Activated naive CD8-positive, alpha-beta T cell treated with anti-CD3 and anti-CD28 coated beads, Interleukin-2, amount 50 U/mL, for 16 hours (primary cell): ENCODE measurements at places on chromosomes 6 and 20.

DNA sequence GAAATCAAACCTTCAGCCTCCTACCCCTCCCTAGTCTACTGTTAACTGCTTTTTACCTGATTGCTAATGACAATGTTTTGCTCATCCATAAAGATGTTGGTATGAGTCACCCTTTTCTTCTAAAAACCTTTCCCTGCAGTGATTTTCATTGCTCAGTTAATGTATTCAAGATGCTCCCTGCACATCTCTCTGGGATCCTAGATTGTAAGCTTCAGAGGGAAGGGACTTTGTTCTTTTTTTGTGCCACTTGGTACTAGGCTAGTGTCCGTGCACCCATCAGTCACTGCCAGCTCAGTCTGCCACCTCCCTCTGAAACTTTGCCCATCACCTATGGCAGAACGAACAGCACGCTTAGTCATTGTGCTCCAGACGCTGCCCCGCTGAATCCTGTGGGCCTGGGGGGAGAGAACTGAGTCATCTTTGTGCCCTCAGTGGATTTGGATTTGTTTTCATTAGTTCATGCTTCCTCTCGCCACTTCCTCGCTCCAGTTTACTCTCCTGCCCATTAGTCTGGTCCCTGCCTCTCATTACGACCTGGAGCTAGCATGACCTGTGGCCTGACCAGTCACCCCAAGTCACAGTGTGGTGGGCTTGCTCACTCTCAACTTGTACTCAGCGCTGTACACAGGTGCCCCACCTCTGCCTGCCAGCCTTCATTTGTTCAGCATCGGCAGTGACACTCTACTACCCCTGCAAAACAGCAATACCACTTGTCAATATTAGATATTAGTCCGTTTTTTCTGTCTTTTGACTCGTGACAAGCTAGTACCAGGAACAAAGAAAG, 78.0 kb upstream of the TMEM181 start:
- no peak for DNase-seq

DNA sequence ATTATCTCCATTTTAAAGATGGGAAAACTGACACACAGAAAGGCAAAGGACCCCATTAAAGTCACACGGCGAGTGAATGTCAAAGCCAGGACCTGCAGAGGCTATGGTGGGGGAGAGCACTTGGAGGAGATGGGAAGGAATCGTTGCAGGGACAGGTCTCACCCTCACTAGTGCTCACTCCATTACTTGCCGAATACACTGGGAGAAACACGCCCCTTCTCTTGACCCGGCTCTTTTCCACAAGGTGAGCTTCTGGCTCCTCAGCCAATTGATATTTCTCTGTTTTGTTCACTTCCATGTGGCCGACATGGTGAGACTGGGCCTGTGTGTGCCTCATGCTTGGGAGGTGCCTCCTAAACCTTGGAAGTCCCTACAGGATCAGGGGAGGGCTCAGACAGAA, 117.8 kb upstream of the KCNG1 start:
- DNase-seq = no peak

DNA sequence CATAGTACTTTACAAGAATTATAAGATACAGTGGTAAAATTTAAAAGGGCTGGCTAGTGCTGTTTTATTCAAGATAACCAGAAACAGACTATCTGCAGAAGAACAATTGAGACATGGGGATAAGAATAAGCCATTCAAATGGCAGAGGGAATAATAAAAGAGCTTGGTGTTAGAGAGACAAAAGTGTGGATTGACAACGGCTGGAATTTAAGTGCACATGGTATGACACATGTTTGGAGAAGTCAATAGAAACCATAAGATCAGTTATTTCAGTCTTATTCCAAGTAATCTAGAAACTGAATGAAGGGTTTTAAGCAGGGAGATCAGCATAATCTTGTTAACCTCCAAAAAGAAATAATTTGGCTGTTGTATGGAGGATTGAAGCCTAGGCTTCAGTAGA, 1205.5 kb upstream of the CITED2 start:
- no peak for DNase-seq

- no peak for DNase-seq
Measured at GRCh38 chr6:148497257-148497656, 154.6 kb downstream of the SASH1 start.

DNA sequence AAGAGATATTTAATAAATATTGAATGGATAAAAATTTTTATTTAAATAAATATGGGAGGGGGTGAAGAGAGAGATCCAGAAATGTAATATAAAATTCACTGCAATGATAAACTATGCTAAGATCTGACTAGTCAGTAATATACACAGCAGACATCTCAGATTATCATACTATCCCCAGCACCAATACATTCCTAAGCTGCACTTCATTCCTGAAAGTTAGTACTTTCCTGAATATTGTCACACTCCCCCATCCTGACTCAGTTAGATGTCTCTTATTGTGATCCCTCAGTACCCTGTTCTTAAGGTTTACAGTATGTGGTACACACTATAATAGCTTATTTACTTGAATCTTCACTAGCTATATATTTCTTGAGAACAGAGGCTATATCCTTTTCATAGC, 88.3 kb upstream of the KCNQ5 start:
- no peak for DNase-seq

DNA sequence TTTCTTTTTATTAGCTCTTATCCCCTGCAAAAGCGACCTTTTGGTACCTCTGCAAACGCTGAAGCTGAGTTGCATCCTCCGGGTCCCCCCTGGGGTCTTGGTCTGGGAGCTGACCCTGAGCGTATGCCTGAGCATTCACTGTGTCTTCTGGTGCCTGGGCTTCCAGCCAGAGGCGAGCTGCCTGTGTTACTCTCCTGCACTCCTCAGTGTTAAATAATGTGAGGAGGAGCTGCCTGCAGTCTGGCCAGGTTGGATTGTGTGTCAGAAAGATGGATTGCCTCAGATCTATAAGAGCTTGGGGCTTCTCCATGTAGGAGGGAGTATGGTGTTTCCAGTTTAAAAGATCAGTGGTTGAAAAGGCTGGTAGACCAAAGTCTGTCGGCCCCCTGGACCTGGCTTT, 8.7 kb upstream of the GMPR start:
- DNase-seq = no peak

- DNase-seq = no peak
Measured at GRCh38 chr20:57220337-57221145, 45.9 kb downstream of the BMP7 start.

- no peak for DNase-seq
Measured at GRCh38 chr6:3663081-3663480, 88.4 kb downstream of the PXDC1 start.

- no peak for DNase-seq
Measured at GRCh38 chr6:169501128-169501527, 200.7 kb downstream of the WDR27 start.

- DNase-seq = no peak
Measured at GRCh38 chr6:127907960-127908640, 7.2 kb upstream of the THEMIS start.

GRCh38 chr6:42315991-42316970, 98.6 kb upstream of the MRPS10 start:
- DNase-seq = no peak

DNA sequence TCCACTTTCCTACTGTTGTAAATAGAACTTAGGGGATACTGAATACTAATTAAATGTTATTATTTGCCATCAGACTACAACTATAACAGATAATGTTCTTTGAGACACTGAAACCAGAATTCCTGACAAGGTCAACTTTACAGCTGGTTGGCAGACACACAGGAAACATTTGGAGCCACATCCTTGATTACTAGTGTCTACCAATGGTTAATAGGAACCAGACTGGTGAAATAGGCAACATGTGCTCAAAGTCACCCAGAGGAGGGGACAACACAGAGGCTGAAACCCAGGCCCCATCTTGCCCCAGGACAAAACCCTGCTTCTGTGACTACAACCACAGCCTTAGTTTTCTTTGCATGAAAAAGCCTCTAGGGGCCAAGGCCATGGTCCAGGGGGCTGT, 47.8 kb upstream of the NT5E start:
- no peak for DNase-seq

DNA sequence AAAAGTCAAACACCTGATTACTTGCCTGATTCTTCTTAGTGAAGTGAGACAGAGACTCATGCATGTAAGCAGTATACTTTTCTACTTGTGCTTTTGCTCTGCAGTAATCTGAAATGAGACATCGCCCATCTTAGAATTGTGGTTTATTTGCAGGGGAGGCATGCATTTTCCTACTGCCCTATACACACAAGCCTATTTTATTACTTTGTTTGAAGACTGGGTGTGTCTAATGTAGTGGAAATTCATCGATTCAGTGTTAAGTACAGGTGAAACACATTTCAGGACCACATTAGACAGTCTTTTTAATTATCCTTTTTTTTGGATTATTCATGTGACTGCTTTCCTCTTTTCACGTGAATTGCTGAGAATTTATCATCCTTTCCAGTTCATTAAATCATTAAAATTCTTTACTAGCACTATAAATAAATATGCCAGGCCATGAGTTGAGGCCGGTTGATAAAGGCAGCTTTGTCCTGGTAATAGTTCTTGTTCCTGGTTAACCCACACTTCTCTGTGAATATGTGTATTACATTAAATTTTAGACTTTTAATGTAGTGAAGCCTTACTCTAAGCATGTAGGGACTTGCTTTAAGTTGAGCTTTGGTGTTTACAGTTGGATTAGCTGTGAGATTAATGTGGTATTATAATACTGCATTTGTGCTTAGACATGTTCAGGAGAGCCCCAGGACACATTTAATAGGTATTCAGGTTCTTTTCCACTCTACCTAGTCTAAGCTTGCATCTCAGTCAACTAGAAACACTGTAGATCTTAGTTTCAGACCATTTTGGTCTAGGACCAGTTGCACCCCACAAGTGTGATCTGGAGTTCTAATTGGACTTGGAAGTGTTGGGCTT, 10.8 kb upstream of the BTBD3 start:
- DNase-seq = no peak
